GM13976 (cell line): ENCODE measurements at places on chromosomes 11 and 22.

- DNase-seq = peak; percentile 78
These were observed 29.8 kb downstream of the SREBF2 start for GRCh38 chr22:41862530-41863266.

GRCh38 chr11:66281776-66282467, 3.9 kb downstream of the CNIH2 start:
- DNase-seq = no peak

- DNase-seq = no peak
These were observed 5.8 kb downstream of the RPS19BP1 start for GRCh38 chr22:39526736-39527171.

- peak; percentile 28 for DNase-seq
These were observed 31.6 kb upstream of the CARS1 start for GRCh38 chr11:3088806-3089205.

DNA sequence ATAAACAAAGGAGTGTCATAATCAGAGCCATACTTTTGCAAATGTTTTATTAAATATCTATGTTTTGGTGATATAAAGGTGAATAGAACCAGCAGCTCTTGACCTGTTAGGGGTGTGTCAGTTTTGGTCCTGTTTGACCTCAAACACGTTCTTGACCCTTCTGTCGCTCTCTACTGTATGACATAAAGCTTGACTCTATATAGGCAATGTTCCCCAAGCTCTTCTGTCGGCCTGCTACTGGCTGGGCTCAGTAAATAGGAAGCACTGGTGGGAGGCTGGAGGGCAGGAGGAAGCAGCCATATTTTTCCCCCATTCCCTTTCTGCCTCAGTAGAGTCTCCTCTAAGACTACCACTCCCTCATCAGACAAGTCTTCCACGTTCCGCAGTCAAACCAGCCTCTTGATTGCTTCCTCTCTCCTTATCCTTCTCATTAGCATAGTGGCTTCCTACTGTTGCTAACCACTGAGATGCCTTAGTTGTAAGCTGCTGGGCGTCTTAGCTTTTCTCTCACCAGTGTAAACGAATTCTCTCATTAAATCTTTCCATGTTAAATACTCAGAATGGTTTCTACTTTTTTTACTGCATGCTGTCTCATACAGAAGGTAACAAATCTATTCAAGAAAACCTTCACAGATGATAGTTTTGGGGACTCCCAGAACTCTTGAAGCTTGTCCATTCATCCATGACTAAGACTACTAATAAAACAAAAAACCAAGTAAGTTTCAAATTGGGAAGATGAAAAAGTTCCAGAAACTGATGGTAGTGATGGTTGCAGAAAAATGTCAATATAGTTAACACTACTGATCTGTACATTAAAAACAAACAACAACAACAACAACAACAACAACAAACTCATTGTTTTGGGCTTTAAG, 3.3 kb downstream of the NPAT start:
- DNase-seq = no peak

- DNase-seq = no peak
These were observed 1.9 kb upstream of the TSKU start for GRCh38 chr11:76781046-76781801.

- DNase-seq = no peak
These were observed 20.4 kb downstream of the LGR4 start for GRCh38 chr11:27452147-27452546.

DNA sequence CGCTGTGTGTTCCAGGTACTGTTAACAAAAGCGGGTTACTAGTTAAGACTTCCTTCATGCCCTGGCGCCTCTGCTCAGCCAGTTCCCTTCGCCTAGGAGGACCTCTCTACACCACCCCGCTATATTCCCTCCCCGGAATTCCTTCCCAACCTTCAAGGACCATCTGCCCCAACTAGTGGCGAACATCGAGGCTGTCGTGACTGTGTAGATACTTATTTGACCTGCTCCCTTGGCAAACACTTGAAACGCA, 450 bp upstream of the BCL2L13 start:
- peak; percentile 40 for DNase-seq

DNA sequence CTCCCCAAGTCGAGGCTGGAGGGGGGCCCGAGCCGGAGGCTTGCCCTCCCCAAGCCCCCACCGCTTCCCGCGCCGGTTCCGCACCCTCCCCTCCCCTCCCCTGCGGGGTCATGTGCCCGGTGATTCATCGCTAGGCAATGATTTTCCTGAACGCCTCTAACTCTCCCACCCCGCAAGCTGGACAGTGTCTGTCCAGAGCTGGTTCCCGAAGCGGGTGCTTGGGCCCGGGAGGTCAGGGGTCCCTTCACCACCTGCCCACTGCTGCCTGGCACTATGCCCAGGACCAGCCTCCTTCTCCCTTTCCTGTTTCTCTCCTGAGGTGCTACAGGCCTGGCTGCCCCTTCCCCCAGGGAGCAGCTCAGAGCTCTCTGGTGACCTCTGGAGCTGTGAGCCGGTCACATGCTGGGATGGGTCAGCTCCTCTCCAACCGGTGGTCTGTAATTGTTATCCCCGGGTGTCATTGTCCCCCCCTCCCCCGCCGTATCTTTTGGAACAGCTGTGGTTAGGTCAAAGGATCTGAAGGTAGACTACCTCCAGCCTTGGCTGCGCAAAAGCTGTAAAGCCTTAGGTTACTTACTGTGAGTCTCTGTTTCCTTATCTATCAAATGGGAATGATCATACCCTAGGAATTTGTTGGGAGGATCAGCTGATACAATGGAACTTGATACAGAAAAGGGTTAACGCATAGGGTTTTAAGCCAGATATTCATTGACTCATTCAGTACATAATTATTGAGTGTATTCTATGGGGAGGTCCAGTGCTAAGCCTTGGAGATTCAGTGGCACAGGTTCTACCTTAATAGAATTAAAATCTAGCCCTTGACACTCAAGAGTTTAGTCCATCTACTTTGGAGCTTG, 753 bp downstream of the STX3 start:
- DNase-seq = peak; percentile 36

GRCh38 chr11:129115652-129116586, 76.2 kb downstream of the ARHGAP32 start:
- no peak for DNase-seq

DNA sequence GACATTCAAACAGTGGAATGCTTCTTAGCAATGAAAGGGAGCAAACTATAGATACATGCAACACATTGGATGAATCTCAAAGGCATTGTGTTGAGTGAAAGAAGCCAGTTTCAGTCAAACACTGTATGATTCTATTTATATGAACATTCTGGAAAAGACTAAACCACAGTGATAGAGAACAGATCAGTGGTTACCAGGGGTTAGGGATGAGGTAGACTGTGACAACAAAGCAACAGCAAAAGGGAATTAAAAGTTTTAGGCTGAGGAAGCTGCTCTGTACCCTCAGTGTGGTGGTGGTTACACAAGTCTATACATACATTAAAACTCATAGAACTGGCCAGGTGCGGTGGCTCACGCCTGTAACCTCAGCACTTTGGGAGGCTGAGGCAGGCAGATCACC, 23.0 kb downstream of the FDX1 start:
- DNase-seq = no peak

DNA sequence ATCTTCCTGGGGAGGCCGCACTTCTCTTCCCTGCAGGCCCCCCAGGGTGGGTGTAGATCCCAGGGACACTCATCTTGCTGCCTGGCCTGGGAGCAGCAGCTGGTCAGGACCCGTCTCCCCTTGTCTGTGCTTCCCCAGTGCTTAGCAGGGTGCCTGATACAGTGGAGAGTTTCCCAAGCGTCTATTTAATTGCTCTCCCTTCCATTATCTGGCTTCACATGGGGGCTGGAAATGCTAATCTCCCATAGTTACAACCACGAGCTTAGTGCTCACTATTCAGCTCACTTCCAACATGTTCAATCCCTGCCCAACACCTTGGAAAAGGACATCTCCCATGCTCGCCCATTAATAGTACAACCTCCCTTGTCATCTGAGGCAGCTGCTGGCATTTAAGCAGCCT, 100.5 kb downstream of the DSCAML1 start:
- DNase-seq = no peak

DNA sequence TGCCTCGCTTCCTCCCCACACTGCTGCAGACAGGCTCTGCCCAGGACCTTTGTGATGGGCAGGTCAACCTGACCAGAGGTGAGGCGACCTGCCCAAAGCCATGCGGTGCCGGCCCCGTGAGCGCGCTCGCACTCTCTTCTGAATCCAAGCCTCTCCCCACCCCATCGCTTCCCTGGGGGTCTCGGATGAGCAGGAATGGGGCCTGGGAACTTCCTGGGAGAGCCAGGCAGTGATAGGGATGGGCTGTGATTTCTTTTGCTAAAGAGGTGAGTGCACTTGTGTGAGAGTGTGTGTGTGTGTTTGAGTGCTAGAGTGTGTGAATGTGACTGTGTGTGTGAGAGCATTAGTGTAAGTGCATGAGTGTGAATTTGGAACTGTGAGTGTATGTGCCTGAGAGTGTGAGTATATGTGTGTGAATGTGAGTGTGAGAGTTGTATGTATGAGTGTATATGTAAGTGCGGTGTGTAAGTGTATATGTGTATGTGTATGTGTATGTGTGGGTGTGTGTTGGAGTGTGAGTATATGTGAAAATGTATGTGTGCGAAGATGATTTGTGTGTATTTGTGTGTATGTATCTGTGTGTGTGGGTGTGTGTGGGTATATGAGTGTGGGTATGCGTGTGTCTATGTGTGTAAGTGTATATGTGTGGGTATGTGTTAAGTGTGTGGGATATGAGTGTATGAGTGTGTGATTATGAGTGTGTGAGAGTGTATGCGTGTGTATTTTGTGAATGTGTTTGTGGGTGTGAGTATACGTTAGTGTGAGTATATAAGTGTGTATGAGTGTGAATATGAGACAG, 11.7 kb upstream of the LRRC10B start:
- DNase-seq = no peak

GRCh38 chr11:95732930-95733602, 56.5 kb downstream of the FAM76B start:
- no peak for DNase-seq
